Activated T-cell treated with anti-CD3 and anti-CD28 coated beads, Interleukin-2, amount 50 U/mL, for 72 hours (primary cell): ENCODE measurements at places on chromosomes 5 and 9. TPM values are rescaled to one million over a fixed set of nuclear protein-coding genes. Genes with fewer than 3 reads are reported as not detected.

GRCh38 chr5:153373130-153373498 lies 117.4 kb upstream of the GRIA1 start:
- DNase-seq: no peak

- DNase-seq: no peak
Observed at GRCh38 chr5:18944771-18945170, 1043.2 kb downstream of the CDH18 start.

SLC22A5 gene
- 7.0 TPM for total RNA-seq

DNA sequence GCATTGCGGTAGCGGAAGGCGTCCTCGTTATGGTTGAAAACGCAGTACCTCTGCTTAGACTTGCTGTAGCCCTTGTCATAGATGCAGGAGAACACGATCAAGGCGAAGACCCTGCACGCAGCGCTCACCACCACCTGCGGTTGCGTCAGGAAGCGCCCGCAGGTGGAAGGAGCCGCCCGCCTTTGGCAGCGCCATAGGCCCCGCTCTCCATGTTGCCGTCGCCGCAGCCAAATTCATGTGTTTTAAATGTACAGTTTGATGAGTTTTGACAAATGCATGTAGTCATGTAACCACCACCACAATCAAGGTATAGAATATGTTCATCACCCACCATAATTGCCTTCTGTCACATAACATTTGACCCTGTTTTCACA lies 84.9 kb upstream of the CEP78 start:
- no peak for DNase-seq

- peak; percentile 42 for DNase-seq
Observed at GRCh38 chr5:153964880-153965645, 73.6 kb downstream of the FAM114A2 start.

DNA sequence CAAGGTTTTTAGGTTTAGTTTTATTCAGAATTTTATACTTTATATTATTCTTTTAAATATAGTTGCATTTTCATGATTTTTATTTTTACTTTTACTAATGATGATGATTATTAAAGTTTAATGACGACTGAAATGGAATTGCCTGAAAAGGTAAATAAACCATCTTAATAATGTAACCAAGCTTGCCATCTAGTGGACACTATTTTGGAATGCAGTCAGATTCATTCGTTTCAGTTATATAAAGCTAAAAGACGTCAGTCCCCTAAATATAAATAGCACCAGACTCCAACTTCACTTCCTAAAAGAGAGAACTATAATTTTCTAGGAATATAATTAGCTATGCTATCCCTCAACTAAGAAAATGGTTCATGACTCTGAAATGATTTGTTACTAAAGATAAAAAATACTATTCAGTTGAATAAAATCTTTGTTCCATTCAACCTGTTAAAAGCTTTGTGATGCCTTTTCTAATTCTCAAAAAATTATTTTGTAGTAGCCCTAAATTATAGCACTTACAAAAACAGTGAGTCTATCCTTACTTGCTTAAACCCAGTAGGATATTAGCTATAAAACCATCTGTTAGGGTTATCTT lies 19.9 kb downstream of the ABITRAM start:
- DNase-seq: no peak

- no peak for DNase-seq
Observed at GRCh38 chr5:111422245-111422644, 90.1 kb downstream of the STARD4 start.

DNA sequence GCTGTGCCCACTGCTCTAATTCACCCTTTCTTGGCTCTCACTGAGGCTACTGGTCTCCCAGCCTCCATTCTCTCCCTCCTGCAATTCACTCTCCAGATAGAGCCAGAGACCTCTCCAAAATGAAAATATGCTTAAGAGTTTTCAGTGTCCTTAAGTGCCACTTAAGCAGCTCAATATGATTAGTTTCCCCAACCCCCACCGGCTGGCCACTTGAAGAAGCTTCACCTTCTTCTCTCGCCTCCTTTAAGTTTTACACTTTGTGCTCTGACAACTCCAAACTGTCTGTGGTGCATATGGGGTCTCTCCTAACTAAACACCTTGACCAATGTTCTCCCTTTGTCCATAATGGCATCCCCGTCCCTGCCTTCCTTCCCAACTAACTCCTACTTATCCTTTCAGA lies 53.4 kb downstream of the CDK5RAP2 start:
- no peak for DNase-seq

IL9 gene
- total RNA-seq: 2.6 TPM

CPEB4 gene
- total RNA-seq: 14.4 TPM

GRCh38 chr5:15992918-15993317 lies 186.7 kb downstream of the MARCHF11 start:
- DNase-seq: no peak

GRCh38 chr9:112433499-112434392 lies 52.9 kb upstream of the KIAA1958 start:
- no peak for DNase-seq
